HepG2 (cell line): ENCODE measurements at places on chromosomes 2 and 18.

GRCh38 chr2:212990697-212991096 is 160.7 kb downstream of the IKZF2 start:
- DNase-seq = peak; percentile 50

DNA sequence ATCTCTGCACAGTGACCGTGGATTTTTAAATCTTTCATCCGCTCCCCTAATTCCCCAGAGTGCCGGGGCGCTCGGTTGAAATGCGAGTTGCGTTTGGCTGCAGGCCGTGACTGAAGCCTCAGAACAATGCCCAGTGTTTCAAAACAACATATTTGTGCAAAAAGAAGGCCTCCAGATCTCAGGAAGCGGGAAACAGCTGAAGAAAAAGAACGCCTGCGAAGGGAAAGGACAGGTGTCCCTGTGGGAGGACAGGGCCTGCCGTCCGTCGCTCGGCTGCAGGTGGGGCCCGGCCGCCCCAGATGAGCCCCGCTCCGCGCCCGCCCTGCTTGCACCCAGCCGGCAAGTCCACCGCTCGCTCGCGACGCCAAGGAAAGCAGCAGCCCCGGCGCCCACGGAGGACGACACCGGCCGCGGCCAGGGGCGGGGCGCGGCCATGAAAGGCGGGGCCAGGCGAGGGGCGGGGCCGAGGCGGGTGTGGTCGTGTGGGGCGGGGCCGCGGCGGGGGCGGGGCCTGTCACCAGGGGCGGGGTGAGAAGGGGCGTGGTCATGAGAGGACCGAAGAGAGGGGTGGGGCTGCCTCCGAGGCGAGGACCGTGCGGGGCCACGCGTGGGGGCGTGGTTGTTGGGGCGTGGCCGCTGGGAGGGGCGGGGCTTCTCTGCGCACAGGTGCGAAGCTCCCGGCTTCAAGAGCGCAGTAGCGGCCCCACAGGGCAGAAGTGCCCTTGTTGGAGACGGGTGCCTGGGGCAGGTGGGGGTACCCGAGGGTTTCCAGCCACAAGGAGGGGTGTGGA is 17.6 kb upstream of the BOK start:
- no peak for DNase-seq

DNA sequence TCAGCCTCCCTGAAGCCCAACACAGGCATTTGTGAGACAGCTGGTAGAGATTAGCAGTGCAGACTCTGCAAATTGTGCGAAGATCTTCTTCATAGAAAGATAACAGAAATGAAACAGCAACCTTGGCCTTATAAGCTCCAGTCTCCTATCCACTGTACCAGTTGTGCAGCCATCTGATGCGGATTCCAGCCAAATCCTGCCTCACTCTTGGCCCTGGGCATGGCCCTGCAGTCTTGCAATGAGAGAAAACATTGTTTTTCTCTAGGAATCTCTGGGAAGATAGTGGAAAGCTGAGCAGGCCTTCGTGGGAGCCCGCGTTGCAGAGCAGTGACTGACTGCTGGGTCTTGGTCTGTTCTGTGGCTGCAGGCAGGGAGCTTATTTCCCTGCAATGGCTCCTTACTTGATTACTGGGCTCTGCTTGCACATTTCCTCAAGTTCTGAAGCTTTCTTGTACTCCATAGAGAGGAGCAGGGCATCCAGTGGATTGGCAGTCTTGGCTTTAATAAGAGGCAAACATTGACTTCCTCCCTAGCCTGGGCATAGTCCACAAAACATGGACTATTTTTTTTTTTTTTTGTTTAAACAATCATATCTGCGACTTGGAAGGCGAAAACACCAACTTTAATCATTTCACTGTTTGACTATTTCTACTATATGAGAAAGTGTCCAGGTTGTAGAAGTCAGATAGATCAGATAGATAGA is 193.0 kb downstream of the ACTR3 start:
- no peak for DNase-seq

DNA sequence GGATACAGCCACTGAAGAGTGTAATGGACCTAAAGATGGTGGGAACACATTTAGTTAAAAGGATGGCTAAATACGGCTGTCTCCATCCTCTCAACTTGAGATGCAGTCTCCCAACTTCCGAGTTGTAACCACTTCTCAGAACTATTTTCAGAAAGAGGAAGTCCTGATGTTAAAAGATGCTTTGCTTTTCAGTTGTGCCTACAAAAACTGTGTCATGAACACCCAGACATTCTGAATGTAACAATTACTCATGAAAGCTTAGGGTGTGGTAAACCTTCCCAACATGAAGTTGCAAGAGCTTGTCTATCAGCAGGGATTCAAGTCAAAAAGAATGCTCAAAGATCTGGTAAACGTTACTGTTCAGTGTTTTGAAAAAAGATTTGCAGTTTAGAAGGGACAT is 147.9 kb downstream of the DOCK10 start:
- no peak for DNase-seq

DNA sequence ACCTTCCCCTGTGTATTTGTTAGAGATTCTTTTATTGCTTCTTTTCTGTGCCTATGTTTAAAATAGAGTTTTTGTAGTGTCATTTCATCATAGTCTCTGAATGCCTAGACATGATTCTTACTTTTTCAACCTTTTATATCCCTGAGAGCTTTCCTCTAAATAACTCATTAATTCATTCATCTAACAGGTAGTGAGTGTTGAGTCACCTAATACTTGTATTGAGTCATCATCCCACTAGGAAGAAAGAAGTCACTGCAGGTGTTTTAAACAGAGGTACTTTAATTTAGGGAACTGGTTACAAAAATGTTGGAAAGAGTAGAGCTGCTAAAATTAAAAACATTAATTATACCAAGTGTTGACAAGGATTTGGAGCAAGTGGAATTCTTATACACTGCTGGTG is 18.5 kb upstream of the NMS start:
- no peak for DNase-seq

- peak; percentile 90 for DNase-seq
Measured at GRCh38 chr18:12883684-12884405, at the start of gene PTPN2. Gene PTPN2, minus strand, starts transcription at chr18:12884237. Its CDS starts 96 bp downstream, at chr18:12884141.

GRCh38 chr2:28613633-28614501 is 118.0 kb downstream of the PLB1 start:
- peak; percentile 42 for DNase-seq

DNA sequence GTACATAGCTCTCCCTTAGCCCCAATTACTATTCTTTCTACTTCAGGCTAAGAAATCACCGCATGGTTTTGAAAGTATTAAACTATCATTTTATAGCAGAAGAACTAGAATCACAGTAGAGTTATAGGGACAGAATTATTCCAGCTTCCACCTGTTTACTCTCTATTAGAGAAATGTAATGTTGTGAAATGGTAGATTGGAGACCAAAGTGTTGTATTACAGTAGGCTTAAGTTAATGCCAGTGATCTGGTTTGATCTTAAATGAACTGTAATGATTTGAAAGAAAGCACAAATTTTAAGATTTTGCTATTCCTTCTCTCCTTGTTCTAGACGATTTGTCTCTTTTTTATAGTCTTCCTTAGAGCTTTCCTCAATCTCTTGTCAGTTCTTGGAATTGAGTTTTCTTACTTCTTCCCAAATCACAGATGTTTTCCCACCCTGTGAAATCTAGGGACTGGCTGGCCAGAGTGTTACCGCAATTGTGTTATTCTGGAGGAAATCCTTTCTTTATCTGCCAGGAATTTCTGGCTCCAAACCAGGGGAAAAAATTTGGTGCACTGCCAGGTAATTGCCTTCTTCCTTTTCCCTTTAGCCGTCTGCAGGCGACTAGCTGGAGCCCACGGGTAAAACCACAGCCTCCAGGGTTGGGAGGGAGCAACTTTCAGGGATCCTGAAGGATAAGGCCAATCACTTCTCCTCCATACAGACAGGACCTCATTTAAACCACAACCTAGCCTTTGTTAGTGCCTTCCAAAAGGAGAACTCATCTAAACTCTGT is 51.7 kb downstream of the NOP58 start:
- DNase-seq = no peak

GRCh38 chr18:23504720-23505119 is 1.4 kb downstream of the RMC1 start:
- no peak for DNase-seq

DNA sequence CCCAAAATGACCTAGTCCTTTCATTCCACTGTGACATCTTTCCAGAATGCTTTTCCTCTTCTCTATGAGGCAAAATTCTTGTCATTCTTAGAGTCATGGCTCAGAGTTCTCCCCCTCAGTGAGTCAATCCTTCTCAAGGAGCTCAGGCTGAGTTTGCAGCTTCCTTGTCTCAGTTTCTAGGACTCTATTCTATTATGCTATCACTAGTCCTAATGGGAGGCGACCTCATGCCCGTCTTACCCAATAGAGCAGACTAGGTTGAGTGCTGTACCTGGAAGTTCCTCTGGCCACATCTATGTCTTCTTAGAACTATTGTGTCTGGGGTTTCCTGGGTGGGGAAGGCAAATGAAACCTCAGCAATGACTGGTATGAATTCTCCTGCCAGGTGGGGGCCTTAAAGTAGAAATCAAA is 51.5 kb downstream of the HAUS1 start:
- DNase-seq = no peak

DNA sequence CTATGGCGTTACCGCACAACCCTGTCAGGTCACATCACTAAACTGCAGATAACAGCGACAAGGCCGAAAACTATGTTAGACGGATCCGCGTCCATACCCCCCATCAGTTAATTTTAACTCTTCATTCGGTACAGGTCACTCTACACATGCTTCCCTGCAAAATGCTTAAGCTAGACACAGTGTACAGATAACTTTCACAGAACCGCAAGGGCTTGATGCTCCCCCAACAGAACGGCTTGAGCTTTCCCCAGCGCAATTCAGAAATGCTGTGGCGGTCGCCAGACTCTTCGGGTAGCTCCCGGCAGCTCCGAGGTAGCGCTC is 283 bp upstream of the RBBP8 start:
- no peak for DNase-seq

- DNase-seq = no peak
Measured at GRCh38 chr2:168536925-168537466, 80.9 kb downstream of the CERS6 start.

DNA sequence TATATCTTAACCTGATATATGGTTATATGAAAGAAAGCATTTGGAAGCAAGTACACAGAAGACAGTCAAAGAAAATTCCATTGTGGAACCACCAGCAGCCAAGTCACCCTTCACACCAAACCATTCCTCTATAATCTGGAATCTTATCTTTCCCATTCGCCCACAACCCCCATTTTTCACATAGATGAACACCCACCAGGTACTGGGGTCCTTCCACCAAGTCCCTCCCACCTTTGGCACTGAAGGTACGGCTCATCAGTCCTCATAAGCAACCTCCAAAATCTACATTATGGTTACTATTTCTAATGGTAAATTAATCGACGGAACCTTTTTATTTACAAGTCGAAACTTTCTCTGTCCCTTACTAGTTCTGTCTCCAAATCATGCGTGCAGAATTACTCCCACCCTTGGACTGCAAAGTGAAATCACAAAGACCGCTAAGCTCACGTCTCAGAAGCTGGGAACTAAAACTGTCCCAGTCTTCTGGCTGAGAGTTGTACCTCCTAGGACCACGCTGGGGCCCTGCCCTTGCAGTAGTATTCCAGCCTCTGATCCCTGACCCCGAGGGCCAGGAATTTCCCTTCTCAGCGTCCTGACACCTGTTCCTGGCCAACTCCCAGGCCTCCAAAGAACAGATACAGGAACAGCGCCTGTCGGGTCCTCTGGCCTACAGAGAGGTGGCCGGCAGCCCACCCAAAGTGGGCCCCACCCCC is 702 bp downstream of the OLA1 start:
- DNase-seq = peak; percentile 70

DNA sequence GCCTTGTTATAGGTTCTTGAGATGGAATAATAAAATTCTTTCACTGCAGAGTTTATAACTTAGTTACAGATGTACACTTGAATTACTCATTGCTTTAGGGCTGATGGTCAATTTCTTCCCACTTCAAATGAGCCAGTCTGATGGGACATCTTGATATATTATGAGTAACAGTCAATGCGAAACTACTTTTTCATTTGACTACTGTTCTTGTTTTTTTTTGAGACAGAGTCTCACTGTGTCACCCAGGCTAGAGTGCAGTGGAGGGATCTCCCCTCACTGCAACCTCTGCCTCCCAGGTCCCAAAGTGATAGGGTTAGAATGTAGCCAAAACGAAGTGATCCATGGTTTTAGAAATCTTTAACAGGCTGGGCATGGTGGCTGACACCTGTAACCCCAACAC is 57.1 kb downstream of the ST3GAL5 start:
- no peak for DNase-seq

DNA sequence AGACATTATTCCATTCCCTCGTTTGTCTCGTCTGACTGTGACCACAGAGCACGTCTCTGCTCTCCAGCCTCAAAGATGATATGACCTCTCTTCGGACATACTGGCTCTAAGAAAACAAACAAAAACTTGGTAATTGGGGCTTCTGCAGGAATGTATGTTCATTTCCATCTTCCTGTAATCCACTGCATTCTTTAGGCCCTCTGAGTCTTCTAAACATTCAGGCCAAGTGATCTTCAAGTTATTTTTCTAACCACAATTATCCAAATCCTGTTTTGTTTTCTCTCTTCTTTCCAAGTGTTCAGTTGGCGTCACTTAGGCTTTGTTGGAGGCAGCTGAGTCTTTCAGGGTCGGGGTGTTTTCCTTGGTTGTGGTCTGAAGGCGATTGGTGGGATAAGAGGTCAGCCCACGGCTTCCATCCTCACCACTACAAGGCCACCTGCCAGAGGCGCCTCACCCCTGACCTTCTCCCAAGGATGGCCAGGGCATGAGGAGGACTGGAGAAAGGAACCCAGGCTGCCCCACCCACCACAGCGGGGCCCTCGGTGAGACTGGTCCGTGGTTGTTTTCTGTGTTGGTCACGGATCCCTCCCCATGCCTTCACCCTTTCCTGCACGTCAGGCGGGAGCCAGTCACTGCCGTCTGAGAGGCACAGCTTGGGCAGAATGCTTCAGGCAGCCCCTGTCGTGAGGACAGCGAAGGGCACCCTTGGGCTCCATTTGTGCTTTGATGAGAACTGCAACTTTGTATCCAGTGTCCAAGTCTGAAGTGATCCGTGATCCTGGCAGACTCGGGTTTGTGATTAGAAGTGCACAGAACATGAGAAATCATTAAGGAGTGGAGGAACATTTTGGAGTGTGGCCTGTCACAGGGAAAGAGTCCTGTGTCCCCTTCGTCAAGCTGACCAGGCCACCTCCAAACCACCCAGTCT is 88.6 kb upstream of the FHL2 start:
- no peak for DNase-seq
